Cardiac fibroblast (primary cell): ENCODE measurements at places on chromosomes 1 and 21.

DNA sequence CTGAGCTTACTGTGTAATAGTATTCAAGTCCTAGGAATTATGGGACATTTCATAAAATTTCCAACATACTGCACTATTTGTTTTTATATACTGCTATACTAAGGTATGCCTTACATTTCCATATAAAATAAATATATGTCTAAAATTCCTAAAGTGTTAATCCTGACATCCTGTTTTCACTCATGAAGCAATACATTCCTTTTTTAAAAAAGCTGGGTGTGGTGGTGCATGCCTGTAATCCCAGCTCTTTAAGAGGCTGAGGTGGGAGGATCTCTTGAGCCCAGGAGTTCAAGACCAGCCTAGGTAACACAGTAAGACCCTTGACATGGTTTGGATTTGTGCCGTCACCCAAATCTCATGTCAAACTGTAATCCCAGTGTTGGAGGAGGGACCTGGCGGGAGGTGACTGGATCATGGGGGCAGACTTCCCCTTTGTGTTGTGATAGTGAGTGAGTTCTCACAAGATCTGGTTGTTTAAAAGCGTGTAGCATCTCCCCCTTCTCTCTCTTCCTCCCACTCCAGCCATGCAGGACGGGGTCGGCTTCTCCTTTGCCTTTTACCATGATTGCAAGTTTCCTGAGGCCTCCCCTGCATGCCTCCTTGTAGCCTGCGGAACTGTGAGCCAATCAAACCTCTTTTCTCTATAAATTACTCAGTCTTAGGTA lies 5.8 kb downstream of the CDC42BPA start:
- peak; percentile 45 for DNase-seq

DNA sequence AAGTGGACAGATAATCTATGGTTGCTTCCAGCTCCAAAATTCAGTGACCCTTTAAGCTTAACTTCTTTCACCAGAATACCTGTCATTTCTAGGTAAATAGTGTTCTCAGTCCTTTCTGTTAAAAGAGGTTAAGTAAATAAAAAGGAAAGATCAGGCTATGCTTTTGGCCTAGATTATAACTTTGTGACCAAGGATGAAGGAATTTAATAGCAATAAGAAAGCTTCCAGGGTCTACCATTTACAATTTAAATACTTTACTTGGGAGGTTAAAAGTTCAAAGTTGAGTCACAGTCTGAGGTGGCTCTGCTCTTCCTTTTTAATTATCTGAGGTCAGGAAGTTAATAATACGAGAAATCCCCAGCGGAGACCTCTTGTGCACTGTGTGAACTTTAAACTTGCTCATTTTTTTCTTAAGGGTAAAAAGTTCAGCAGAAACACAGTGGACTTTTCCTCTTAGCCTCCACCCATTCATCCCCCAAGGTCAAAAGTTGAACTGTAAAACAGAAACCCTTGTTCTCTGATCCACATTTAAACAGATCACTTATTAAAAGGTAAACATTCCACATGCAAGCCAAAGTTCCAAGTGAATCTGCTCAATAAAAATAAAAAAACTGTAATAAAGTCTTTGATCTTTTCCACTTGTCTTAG lies 187.1 kb downstream of the NRIP1 start:
- DNase-seq: peak; percentile 64

DNA sequence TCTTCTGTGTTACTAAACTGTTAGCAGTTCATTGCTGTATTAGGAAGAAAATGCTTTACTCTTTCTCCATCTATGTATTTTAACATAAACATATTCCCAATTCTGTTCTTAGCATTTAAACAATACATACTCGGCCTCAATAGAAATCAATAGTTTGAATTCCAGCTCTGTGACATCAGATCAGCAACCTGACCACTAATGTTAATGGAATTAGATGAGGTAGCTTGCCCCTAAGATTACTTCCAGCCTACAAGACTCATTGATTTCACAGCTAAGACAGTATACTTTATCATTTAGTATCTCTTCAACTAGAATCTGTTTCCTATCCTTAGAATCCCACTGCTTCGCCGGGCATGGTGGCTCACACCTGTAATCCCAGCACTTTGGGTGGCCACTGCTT lies 38.9 kb downstream of the EPRS1 start:
- peak; percentile 9 for DNase-seq

GRCh38 chr21:42346441-42346840 lies 4.4 kb downstream of the TFF2 start:
- DNase-seq: no peak

DNA sequence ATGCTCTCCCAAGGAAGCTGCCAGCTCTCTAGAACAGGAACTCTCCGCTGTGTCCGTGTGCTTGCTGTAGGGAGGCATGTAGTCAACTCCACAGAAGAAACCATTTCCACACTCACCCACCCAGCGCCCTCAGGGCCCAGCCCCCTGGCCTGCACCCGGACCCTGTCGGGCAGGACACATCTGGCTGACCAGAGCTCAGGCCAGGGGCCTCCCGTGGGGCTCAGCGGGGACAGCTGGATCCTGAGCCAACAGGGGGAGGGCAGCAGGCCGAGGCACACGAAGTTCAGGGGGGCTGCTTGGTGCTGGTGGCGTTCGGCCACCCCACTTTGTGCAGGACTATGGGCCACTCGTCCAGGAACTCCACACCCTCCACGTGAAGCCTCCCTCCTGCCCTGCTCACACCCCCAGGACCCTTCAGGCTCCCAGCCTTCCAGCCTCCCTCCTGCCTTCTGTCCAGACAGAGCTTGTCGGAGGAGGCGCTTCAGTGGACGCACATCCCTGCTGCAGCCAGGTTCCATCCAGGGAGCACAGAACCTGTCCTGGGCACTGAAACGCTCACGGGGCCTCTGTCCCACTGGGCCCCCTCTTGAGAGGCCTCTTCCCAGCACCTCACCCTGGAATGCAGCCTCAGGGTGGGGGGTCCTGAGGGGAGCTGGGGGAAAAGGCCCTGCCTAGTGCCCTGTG lies 15.0 kb upstream of the FAAP20 start:
- DNase-seq: no peak

GRCh38 chr1:181551249-181551648 lies 67.9 kb downstream of the CACNA1E start:
- DNase-seq: no peak

GRCh38 chr21:35737899-35738346 lies 322.4 kb downstream of the SETD4 start:
- DNase-seq: peak; percentile 77

- no peak for DNase-seq
These were observed 13.2 kb downstream of the SETD4 start for GRCh38 chr21:36047139-36047538.

DNA sequence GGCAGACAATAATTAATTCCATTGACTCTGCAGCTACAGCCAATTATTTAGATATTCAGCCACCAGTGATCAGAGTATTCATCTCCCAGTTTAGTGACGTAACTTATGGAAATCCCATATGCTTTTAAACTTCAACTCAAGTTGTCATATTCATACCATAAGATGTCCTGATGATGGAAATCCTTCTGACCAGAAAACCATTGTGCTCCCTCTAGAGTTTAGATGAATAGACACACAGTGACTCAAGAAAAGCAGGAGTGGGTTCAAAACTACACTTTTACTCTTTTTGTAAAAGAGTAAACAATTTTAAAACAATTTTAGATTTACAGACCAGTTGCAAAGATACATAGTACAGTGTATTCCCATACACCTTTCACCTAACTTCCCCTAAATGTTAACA lies 463.7 kb downstream of the KCNT2 start:
- no peak for DNase-seq

DNA sequence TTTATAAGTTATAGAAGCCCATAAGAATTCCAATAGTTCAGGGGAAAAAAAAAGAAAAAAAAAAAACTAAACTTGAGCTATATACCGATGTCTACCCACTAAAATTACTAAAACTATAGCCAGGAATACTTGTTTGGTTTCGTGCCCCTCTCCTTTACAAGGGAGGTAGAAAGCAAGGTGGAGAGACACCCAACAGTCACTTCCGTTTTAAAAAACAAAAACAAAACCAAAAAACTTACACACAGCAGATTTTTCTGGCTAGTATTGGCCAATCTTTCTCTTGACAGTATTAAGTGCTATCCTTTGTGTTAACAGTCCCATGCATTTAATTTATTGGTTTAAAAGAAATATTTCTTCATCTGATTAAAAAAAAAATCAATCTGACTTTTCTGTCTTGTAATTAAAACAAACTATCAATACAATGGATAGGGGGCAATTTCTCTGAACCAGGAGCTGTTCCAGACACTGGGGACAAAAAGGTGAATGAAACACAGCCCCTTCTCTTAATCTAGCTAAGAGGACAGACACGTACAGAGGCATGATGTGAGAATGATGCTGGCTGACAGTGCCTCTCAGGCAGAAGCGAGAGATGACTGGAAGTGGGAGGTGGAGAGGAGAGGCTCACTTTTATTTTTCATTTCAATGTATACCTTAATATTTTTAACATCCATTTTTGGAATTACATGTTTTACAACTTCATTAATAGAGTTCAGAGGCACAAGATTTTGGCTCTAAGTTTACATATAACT lies 214.8 kb downstream of the RERE start:
- DNase-seq: no peak

GRCh38 chr1:157399984-157400382 lies 152.3 kb downstream of the FCRL5 start:
- DNase-seq: no peak

DNA sequence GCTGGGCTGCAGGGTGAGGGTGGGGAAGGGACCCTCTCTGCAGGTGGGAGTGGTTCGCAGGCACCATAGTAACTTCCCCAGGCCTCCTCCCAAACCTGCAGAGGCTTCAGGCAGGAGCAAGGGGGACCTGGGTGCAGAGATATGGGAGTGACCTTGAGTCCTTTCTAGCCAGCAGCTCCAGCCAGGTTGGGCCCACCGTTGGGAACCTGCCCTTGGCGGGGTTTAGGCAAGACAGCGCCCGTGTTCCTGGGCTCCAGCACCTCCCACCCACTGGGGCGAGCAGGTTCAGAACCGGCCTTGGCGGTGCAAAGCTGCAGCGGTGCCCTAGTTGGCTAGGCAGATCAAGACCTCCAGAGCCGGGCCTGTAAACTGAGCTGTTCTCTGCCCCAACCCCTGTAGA lies 2.2 kb upstream of the PRDM16 start:
- no peak for DNase-seq

GRCh38 chr1:3518256-3518655 lies 63.8 kb downstream of the ARHGEF16 start:
- DNase-seq: no peak

GRCh38 chr1:152960452-152961044 lies 9.9 kb upstream of the SPRR4 start:
- no peak for DNase-seq

DNA sequence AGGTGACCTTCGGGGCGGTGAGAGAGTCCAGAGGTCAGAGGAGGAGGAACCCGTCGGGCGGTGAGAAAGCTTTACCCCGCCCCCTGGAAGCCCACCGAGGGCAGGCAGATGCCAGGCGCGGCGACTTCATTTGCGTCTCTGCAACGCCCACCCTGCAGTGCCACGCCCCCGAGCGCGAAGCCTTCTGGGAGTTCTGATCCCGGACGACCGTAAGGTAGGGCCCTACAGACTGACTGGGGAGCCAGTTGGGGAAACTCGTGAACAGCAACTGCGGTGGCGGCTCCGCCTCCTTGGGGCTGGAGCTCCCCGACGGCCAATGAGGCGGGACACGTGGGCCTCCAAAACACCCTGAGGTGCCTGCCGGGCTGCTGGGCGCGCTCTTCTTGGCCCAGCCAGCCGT lies 46.0 kb upstream of the EDARADD start:
- no peak for DNase-seq

DNA sequence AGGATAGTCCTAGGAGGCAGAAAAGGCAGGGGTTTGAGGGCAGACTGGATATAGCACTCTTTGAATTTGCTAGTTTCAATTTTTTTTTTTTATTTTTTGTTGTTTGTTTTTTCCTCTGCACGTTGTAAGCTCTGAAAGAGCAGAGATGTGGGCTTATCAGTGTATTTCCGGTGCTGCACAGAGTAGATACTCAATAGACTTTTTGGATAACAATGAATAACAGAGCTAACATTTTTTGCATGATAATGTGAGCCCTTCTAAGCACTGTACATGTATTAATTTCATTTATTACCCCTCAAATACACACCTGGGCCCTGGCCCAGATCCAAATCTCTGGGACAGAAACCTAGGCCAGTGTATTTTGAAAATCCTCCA lies 17.1 kb upstream of the PARP1 start:
- no peak for DNase-seq

- no peak for DNase-seq
These were observed 275.1 kb downstream of the TRABD2B start for GRCh38 chr1:47722101-47722500.

- DNase-seq: peak; percentile 78
These were observed 3.2 kb downstream of the ATP8B2 start for GRCh38 chr1:154328318-154329151.

DNA sequence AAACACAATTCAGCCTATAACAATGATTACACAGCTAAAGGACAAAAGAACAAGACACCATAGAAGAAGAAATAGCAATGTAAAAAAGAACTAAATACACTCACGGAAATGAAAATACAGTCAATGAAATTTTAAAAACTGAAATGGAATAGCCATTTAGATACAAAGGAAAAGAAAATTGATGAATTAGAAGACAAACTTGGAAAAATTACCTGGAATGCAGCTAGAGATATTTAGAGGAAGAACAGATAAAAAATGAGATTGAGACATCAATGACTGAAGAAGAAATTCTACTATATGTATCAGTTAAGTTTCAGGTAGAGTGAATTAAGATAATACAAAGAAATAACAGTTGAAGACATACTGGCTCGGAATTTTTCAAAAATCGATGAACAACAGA lies 430.4 kb upstream of the NR5A2 start:
- DNase-seq: no peak
